ENCODE measurements at places on chromosomes 16 and 17. TPM values are rescaled to one million over a fixed set of nuclear protein-coding genes. Genes with fewer than 3 reads are reported as not detected.

CACNA1G gene
- total RNA-seq = 6.6 TPM

OR1A1 gene
- total RNA-seq = not detected

ABAT gene
- total RNA-seq = 9.0 TPM

TEKT5 gene
- total RNA-seq = 0.32 TPM

Data from urinary bladder (tissue), 4 donors.